ENCODE measurements at places on chromosomes 1 and 21. TPM values are rescaled to one million over a fixed set of nuclear protein-coding genes. Genes with fewer than 3 reads are reported as not detected.

PROX1 gene
- 12.4 TPM for total RNA-seq

ORC1 gene
- 3.1 TPM for total RNA-seq

GNAT2 gene
- total RNA-seq = not detected

RGS4 gene
- total RNA-seq = 9.5 TPM

C1orf94 gene
- total RNA-seq = 0.45 TPM

CNKSR1 gene
- total RNA-seq = 4.1 TPM

PTPN7 gene
- total RNA-seq = 0.09 TPM

COL9A2 gene
- total RNA-seq = 8.3 TPM

SMPDL3B gene
- 0.73 TPM for total RNA-seq

IGSF21 gene
- total RNA-seq = 17.3 TPM

SELL gene
- total RNA-seq = 1.3 TPM

- no peak for DNase-seq
These were observed 14.3 kb upstream of the BLACAT1 start for GRCh38 chr1:205470131-205470530.

- DNase-seq = no peak
These were observed 31.2 kb upstream of the GPR153 start for GRCh38 chr1:6292102-6292501.

- peak; percentile 50 for DNase-seq
These were observed 376 bp downstream of the SF3A3 start for GRCh38 chr1:37989361-37989930.

DNA sequence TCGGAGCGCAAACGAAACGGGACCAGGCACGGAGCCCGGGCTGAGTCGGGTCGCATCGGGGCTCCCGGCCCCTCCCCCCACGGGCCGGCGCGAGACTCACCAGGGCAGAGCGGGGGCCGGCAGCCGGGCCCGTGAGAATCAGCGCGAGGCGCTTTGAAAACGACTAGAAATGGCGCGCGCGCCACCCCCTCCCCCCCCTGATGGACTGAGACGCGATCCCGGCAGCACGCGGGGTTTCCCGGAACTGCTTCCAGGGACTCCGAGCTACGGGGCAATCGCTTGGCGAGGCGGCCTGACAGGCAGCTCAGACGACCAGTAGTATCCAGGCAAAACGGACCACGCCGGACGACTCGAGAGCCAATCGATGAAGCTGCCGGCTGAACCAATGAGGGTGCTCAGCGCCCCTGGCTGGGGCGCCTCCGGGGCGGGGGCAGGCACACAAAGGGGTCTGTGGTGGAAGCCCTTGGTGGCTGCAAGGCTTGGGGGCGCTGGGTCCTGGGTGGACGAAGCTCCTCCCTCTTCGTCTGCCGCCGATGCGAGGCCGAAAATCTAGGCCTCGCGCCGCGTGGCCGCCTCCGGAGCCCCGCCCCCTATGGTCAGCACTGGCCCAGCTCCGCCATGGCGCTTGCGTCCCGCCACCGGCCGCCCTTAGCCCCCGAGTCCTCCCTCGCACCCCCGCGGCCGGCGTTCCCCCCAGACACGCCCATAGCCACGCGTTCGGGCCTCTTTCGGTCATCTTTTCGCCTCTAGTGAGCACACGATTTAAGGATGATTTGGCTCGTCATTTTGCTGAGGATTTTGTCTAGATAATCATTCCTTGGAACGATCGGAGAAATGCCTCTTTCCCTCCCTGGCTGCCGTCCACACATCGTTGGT lies at the start of gene HNRNPR:
Gene HNRNPR, minus strand, starts transcription at position 174 of the 876 bp plus-strand sequence. CDS start 3,276 bp downstream, outside the sequence.
- DNase-seq = peak; percentile 99

DNA sequence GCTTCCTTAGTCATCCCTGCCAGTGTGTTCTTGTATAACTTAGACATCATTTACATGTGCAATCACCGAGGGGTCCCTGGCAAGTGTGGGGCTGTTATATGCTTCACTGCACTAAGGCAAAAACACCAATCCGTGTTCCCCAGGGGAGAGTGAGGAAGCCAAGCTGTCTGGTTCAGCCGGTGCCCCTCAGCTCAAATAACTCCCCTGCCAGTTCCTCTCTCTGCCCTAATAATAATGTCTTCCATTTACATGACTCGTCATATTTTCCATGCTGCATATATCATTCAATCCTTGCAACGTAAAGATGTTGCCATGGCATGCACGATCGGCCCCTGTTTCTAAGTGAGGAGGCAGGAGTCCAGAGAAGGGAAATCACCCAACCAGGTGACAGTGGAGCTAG lies 24.4 kb upstream of the NDC1 start:
- DNase-seq = no peak

- no peak for DNase-seq
These were observed 22.0 kb downstream of the CC2D1B start for GRCh38 chr1:52343979-52344378.

DNA sequence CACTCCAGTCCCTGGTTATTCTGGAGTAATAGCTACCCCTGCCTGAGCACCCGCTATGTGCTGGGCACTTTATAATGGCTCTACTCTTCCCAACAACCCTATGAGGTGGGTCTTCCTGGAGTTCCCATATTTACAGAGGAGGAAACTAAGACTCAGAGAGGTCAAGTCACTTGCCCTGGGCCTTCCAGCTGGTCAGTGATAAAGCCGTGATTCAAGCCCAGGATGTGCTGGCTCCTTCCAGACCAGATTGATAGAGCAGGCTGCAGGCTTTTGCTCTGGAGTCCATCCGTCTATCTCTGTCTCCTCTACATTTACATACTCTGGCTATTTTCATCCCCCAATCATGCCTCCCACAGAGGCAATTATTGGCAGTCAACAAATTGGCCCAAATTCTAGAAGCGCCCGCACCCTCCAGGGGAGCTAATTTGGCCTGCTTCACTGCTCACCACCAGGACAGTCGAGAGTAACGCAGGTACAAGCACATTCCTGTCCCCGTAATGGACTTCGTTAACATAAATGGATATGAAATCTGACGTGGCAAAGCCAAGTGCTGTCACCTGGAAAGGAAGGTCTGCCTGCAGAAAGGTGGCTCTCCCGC lies 39.8 kb upstream of the SELENON start:
- DNase-seq = peak; percentile 33

- DNase-seq = no peak
These were observed 60.3 kb downstream of the PGBD5 start for GRCh38 chr1:230365723-230366307.

GRCh38 chr1:236837897-236838296 lies 42.8 kb downstream of the MTR start:
- DNase-seq = no peak

DNA sequence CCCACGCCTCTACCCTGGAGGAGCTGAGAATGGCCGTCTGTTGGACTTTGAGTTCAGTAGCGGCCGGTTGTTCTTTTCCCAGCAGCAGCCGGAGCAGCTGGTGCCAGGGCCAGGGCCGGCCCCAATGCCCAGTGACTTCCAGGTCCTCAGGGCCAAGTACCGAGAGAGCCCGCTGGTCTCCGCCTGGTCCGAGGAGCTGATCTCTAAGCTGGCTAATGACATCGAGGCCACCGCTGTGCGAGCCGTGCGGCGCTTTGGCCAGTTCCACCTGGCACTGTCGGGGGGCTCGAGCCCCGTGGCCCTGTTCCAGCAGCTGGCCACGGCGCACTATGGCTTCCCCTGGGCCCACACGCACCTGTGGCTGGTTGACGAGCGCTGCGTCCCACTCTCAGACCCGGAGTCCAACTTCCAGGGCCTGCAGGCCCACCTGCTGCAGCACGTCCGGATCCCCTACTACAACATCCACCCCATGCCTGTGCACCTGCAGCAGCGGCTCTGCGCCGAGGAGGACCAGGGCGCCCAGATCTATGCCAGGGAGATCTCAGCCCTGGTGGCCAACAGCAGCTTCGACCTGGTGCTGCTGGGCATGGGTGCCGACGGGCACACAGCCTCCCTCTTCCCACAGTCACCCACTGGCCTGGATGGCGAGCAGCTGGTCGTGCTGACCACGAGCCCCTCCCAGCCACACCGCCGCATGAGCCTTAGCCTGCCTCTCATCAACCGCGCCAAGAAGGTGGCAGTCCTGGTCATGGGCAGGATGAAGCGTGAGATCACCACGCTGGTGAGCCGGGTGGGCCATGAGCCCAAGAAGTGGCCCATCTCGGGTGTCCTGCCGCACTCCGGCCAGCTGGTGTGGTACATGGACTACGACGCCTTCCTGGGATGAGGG lies 28.5 kb upstream of the SPSB1 start:
- peak; percentile 16 for DNase-seq

DNA sequence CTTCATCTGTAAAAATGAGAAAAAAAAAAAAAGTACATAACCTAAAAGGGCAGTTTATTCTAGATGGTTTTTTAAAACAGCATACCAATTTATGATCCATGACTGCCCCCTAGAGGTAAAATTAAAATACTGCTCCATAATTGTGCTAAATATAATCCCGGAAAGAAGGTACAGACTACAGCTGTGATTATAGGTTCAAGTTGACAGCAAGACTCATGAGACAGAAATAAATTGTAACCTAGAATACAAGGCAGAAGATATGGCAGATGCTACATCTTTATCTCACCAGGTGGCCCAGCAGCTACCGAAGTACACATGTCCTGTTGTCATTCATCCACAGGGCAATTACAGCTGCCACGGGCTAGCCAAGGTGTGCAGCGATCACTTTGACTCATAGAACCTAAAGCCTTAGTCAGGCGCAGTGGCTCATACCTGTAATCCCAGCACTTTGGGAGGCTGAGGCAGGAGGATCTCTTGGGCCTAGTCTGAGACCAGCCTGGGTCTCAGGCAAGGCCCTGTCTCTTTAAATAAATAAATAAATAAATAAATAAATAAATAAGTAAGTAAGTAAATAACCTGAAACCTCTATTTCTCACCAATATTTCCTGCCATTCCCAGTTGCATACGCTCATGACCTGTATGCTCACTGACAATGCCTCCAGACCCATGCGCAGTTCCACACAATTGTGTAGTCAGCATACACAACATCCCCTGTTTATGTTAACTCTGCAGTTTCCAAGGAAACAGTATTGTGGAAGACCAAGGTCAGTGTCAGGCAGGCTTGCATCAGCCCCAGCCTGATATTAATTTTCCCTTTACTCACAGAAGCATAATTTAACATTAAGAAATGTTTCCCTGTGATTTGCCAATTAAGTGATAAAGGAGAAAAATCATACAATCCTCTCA lies 18.3 kb upstream of the PPIE start:
- DNase-seq = peak; percentile 74

- no peak for DNase-seq
These were observed 12.7 kb upstream of the CDK18 start for GRCh38 chr1:205491794-205492193.

DNA sequence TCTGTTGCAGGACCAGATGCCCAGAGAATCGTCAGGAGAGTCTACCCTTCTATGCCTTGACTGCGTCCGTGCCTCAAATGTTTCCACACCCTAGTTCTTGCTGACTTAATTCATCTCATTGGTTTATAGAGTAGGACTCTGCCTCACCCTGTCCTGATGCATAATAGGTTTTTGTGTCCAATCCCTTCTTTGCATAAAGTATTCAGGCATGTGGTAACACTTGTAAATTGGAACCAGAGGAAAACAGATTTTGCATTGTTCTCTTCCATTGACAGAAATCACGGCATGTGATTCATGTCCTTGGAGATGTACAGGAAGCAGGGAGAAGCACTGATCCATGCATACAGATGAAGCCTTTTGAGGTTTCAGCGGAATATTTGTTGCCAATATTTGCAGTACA lies 29.5 kb downstream of the PLPPR5 start:
- DNase-seq = no peak

DNA sequence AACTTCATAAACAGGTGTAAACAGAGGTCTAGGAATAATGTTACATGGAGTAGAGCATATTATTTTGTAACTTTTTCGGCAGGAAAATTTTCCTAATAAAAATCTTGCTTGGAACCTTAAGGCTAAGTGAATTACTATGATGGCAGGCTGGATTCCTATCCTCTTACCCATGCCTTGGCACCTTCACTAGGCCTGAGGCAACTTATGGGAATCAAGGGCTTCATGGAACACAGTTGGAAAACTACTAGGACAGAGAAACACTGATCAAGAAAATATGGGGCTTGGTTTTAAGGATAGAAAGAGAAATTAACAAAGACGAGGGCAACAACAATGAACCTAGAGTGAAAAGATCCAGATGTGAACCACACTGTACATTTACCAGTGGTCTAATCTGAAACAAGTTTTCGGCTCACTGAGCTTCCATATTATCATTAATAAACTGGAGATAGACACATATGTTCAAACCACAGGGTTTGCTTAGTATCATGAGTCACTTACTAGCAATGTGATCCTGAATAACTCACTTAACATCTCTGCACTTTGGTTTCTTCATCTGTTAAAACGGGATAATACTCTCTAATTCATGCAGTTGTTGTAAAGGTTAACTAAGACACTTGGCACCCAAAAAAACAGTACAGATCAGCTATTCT lies 68.5 kb downstream of the GPATCH2 start:
- DNase-seq = no peak

DNA sequence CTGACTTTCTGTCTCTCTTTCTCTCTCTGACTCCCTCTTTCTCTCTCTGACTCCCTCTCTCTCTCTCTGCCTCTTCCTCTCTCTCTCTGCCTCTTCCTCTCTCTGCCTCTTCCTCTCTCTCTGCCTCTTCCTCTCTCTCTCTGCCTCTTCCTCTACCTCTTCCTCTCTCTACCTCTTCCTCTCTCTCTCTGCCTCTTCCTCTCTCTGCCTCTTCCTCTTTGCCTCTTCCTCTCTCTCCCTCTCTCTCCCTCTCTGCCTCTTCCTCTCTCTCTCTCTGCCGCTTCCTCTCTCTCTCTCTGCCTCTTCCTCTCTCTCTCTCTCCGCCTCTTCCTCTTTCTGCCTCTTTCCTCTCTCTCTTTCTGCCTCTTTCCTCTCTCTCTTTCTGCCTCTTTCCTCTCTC lies 18.6 kb upstream of the ANKRD45 start:
- no peak for DNase-seq

DNA sequence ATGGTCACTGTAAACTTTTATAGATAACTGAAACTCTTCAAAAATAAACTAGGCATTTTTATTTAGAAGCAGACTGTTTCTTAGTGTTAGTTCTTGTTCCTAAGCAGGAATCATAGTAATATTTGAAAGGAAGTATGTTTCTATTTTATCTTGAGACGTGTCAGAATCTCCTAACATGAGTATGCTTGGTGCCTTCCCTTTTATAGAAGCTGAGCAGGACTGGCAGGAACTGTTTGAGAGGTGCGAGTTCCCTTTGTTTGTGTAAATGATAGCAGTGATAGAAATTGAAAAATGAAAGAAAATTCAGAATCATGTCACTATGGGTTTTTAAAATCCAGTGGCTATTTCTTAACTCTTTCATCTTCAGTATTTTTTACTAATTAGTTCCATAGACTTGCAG lies 56.9 kb downstream of the LRRC8D start:
- DNase-seq = no peak

DNA sequence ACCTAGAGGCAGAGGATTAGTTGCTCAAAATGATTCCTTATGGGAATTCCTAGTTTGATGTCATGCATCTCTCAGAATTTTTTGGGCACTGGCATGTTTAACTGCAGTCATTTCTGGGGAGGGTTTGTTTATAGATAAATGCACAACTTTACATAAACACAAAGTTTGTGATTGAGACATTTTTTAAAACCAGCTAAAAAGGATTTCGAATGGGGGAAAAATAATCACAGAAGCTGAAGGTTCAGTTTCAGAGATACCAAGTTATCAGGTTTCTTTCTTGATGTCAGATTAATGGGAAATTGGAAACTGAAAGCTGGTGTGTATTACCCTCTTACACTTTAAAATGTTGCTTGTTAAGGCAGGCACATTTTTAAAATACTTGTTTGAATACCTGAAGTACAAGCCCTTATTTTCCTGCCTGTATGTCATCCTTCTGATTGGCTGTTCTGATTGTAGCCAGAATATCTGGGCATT lies 72.1 kb downstream of the DISP1 start:
- no peak for DNase-seq
